Immature natural killer cell (primary cell): ENCODE measurements at places on chromosomes 4 and X. TPM values are rescaled to one million over a fixed set of nuclear protein-coding genes. Genes with fewer than 3 reads are reported as not detected.

- DNase-seq: no peak
Measured at GRCh38 chr4:76233529-76233928, 18.0 kb upstream of the FAM47E start.

DNA sequence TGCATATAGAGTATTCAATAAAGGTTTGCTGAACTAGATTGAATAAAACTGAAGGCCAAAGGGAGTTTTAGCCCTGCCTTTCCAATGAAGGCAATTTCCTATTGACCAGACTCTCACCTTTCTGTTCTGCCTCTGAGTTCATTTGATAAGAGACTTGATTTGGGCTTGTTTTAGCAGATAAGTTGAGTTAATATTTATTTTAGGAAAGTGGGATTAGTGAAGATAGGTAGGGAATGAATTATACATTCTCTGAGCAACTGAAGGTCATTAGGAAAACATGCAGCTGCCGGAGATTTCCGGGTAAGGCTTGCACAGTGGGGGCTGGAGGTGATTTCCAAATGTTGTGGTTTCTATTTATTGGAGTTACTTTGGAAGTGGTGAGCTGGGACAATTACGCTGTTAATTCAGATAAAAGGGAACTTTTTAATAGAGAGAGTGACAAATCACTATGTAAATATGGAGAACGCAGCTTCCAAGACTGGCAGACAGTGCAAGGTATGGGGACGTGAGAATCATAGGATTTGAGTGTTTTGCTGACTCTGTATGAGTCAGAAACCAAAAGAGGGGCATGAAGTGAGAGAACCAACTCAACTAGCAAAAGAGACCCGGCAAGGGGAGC is 553.6 kb upstream of the BOD1L1 start:
- DNase-seq: no peak

GRCh38 chr4:187268940-187269339 is 545.3 kb upstream of the FAT1 start:
- DNase-seq: no peak

GRCh38 chrX:34279866-34280560 is 147.9 kb upstream of the FAM47A start:
- DNase-seq: no peak

GRCh38 chr4:131063878-131064277 is 1967.9 kb downstream of the C4orf33 start:
- DNase-seq: no peak

DNA sequence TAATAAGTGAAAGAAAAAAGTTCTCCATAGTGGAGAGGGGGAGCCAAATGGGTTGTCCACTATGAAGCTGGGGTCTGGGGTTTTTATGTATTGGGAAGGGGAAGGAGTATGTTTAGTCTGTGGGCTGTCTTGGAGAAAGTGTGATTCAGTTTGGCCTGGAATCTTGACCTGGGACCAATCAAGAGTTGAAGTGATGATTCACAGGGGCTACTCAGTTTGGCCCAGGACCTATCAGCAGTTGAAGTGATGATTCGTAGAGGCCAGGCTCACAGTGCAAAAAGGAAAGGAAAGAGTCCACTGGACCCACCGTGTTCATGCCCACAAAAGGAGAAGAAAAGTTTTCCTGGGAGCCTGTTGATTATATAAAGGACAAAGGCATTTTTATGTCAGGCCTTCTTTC is 47.3 kb upstream of the RAB9B start:
- no peak for DNase-seq

RASGEF1B gene
- 7.3 TPM for polyA plus RNA-seq

CD38 gene
- 60.9 TPM for polyA plus RNA-seq

PRICKLE3 gene
- polyA plus RNA-seq: 4.1 TPM
